Hippocampal formation (tissue), 2 donors: ENCODE measurements at places on chromosomes 7 and 10.

DNA sequence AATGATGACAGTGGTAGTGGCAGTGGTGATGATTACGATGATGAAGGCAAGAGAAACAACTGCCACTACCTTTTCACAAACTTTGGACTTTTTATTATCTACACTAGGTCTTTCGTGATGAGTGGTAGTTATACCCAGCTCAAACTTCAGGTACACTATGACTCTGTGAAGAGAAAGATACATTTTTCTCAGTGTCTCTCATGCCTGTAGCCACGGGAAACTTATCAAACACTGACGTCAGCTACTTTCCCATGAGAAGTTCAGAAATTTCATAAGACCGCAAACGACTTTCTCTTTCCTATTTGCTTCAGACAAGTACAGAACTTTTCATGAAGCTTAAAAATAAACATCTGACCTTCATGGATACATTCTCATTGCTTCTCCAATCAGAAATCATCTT is 57.0 kb downstream of the CALD1 start:
- DNase-seq: no peak

GRCh38 chr7:24812305-24812945 is 55.2 kb upstream of the GSDME start:
- peak; percentile 19 for DNase-seq

DNA sequence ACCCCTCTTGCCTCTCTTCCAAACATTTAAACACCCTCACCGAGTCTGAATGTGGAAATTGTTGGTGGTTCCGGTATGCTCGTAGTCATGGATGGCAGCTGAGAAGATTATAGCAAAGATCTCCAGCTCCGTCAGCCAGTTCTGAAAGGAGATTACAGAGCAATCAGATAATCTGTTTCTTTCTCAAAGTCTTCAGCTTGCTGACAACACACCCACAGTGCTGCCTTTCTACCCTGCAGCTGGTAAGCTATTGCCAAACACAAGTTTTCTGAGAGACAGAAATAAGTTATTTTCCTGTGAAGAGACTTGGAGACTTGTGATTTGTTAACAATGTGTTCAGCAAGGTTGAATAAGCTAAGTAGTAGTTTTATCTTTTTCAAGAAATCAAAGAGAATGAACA is 163.6 kb downstream of the PPP1R17 start:
- no peak for DNase-seq

DNA sequence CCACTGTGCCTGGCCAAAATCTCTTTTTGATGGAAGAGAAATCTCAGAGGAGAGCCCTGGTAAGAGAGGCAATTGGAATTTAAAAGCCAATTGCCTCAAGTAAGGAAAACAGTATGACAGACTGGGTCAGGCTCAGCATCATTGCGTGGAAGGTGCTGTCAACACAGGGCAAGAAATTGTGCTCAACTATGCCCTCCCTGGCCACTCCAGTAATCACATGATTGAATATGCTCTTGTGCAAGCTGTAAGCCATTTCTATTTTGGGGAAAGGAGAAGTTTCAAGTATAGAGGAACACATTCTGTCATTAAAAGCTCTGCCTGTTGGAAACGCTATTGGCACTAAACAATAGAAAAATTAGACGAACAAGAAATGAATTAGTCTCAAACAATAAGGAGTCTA is 1127.7 kb downstream of the REEP3 start:
- no peak for DNase-seq

- no peak for DNase-seq
Measured at GRCh38 chr10:3263747-3264146, 91.2 kb upstream of the PITRM1 start.

DNA sequence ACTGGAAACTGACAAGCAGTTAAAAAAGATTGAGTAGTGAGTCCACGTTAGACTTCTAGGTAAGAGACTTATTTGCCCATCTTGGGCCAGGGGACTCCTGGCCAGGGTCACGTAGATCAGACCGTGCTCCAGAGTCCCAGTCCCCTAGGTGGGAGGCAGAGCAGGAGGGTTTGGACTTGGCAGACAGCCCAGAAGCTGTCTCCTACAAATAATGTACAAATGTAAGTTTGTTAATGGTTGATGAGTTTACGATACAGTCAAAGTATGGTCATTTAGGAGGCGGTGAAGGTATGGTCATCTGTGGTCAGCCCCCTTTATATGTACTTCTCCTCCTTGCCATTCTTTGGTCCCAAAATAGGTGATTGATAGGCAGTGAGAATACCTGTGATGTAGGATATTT is 28.2 kb downstream of the INPP5F start:
- no peak for DNase-seq

GRCh38 chr7:70384891-70385290 is 747.1 kb upstream of the GALNT17 start:
- no peak for DNase-seq

GRCh38 chr10:122126763-122127659 is 138.0 kb downstream of the TACC2 start:
- no peak for DNase-seq

DNA sequence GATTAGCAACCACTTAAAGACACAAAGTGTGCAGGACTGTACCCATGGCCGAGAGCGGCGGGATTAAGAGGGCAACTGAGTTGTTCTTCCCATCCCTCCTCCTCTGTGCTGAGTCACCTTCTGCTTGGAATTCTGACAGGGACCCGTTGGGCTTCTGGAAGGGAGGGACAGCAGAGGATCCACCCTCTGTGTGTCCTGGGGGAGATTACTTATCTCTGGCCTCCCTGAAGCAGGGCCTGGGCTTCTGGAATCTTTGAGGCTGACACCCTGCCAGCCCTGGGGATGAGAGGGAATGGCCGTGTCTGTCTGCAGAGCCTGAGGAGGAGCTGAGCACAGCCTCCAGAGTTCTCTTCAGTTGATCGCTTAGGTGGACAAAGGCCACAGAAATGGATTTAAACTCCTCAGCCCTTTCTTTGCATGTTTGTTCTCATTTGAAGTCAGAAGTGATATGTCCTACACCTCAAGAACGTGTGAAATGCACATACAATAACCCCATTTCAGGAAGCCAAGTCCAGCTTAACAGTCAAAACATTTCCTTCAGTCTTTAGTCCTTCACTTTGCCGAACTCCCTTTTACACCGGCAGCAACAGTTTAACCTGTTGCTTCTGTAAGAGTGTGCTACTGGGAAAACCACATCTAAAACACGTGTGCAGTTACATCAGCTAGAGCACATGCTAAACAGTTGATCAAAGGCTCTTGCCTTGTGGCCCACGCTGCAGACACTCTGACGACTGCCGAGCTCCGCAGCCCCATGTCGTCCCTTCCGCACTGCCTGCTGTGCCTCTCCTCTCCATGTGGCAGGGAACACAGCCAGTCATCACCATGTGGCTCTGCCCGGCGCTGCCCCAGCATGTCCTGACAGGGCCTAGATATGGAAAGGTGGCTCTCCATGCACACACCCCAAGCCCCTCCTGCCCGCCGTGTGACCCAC is 55.7 kb downstream of the IKZF1 start:
- DNase-seq: no peak

DNA sequence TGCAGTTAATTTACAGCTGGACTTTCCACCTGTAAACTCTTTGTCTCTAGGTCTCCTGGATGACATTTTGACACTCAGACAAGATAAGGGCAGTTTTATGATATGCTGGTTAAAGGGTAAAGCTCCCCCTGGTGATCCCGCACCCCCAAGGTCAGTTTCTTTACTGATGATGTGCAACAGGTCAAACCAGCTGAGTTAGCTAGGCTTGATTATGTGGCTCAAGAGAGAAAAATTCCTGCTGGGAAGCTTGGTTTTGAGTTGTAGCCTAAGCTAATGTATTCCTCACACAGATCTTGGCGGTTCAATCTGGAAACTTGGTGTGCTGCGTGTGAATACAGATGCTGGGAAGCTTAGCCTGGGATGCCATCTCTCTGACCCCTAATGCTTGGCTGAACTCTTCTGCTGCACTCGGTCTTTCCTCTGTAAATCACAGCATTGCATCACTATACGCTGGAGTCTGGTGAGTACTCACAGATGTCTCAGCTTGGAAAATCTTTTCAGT is 11.4 kb upstream of the AKR1D1 start:
- no peak for DNase-seq

- DNase-seq: no peak
Measured at GRCh38 chr7:137563981-137564380, 220.4 kb upstream of the PTN start.

- no peak for DNase-seq
Measured at GRCh38 chr7:151869968-151870918, 6.7 kb downstream of the PRKAG2 start.

DNA sequence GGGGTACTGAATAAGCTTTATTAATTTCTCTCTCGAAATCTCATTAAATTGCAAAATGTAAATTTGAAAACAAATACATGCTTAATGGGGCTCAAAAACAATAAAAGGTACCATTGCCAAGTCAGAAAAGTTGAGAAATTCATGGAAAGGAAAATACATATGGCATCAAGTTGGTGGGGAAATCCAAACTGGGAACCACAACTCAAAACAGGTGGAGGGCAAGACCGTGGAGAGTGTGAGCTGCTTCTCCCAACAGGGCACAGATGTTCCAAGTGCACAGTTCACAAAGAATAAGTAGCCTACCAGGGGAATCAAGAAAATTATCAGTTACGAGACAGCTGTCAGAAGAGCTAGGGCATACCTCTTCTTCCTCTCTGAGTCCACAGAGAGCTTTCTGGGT is 26.6 kb downstream of the MKX start:
- DNase-seq: no peak

DNA sequence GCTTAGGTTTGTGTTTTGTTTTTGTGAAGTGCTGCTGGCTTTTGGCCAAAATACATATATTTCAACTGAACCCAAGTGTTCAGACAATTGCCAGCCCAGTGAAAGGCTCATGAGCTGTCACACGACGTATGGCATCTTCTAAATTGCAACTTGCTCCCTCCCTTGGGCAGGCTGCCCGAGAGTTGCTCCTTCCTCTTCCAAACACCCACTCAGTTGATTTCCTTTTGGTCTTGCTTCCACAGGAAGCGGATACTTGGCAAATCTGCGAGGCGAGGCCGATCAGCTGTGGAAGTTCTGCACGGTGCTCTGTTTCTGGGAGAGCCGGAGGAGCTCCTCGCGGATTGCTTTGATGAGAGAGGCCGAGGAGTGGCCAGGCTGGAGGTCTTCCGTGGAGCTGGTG is 39.6 kb upstream of the ATP6V0A4 start:
- DNase-seq: no peak

DNA sequence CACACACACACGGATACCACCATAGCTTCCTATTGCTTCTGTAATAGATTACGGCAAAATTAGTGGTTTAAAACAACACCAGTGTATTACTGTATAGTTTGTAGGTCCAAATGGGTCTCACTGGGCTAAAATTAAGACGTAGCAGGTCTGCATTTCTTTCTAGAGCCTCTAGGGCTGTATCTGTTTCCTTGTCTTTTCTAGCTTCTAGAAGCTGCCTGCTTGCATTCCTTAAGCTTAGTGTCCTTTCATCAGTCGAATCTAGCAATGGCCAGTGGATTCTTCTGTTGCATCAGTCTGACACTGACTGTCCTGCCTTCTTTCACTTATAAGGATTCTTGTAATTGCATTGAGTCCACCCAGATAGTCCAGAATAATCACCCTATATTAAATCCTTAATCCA is 882.3 kb downstream of the PCDH15 start:
- no peak for DNase-seq

- DNase-seq: no peak
Measured at GRCh38 chr7:94507462-94507861, 2.1 kb upstream of the CASD1 start.

DNA sequence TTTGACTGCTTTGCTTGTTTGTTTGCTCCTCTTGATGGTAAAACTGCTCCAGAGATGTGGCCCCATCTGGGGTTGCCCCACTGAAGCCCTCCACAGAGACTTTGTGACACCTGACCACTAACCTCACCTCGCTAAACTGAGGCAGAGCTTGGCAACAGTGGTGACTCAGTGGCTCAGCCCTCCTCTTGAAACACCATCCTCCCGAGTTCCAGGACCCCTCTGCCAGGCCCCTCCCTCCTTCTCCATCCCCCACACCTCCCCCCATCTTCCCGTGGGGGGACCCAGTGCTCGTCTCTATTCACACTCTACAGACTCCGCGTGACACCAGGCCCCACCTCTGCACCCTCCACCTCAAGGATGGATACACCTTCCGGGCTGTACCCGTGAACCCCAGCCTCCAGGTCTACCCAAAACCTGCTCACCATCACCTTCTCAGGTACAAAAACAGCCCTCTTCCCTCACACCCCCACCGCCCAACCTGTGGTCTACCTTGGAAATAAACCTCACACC is 19.0 kb upstream of the RET start:
- DNase-seq: no peak

DNA sequence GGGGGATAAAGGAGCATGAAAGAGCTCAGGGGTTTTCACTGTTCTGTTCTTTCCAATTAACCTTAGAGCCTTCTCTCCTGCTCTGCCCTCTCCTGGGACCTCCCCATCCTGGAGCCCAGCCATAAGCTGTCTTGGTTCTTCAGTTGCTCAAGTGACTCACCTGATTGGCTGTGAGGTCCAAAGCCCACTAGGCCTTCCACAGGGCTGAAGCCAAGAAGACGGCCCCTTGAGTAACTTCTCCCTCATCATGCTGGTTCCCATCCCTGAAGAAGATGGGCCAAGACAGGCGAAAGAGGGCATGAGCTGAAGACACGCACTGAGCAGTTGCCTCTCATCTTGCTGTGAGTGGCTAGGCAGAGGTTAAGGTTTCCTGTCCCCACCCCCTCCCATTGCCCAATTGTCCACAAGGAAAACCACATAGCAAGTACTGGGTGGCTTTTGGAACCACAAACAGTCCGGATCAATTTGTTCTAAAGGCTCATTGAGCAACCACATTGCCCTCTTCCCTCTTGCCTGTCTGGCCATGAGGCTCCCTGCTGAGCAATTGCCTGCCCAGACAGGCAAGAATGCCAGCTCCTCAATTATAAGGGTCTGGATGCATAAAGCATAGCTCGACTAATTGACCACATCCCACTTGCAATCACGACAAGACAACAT is 43.9 kb upstream of the GPAM start:
- DNase-seq: no peak

DNA sequence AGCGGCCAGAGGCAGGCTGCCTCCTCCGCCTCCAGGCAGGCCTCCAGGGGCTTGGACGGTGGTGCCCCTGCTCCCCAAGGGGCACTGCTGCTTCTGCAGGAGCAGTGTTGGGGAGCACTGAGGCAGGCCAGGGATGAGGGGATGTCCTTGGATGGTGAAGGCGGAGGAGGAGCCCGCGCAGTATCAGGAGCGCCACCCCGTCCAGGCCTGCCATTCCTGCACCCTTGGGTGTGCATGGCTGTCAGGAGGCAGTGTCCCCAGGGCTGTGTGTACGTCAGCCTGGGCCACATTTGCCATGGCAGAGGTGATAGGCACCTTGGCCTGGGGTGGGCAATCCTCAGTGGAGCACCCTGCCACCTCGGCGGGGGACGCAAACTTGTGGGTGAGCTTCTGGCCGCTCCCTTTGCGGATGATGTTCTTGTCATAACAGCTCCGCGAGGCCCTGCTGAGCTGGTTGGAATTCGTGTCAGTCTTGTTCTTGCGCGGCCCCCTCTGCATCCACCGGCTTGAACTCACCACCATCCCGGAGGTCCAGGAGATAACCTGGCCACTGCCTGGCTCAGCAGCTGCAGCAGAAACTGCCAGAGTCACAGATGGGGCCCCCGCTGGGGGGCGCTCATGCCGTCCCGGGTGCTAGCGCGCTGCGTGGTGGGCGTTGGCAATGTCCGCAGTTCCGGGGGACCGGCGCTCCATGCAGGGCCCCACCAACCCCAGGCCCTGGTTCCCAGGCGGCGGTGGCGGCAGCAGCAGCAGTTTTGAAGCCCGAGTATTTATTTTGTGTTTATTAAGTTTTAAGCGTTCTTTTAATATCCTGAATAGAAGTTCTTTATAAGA is 182.3 kb upstream of the ADCY1 start:
- DNase-seq: no peak
